GM12865 (cell line): ENCODE measurements at places on chromosomes 5 and 9.

GRCh38 chr5:170390472-170390871 lies 1.3 kb upstream of the KCNMB1 start:
- DNase-seq = peak; percentile 62

GRCh38 chr5:10364186-10364689 lies 10.7 kb downstream of the MARCHF6 start:
- DNase-seq = peak; percentile 41

DNA sequence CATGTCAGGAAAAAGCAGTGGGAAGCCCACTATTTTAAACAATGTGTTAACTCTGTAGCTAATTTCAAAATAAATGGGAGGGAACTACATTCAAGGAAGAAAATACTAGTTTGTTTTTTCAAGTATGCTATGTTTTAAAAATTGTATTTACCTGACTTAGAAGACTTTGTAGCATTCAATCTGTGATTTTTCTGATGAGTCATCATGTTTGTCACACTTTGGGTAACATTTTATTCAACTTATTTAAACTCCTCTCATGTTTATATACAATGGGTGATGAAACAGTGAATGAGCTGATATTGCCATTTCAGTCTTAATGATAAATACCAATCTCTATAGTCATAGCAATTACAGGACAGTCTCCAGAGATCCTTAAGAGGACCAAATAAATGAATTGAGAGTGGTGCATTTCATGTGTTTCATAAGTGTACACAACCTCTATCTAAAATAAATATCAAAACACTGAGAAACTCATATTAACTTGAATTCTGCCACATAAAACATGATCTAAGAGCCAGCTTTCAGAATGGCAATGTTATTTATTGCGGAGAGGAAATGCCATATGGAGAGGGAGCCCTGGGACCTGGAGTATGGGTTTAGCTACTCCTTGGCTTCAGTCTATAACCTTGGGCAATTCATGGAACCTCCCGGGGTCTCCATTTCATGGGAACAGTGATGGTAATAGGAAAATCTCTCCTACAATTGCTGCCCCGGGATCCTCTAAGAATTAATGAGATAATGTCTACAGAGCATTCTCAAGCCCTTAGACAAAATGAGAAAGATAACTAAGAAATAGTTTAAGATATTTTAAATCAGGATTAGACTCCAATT lies 913.9 kb downstream of the TLE4 start:
- no peak for DNase-seq

- no peak for DNase-seq
Observed at GRCh38 chr9:20319641-20320337, 302.5 kb downstream of the MLLT3 start.

DNA sequence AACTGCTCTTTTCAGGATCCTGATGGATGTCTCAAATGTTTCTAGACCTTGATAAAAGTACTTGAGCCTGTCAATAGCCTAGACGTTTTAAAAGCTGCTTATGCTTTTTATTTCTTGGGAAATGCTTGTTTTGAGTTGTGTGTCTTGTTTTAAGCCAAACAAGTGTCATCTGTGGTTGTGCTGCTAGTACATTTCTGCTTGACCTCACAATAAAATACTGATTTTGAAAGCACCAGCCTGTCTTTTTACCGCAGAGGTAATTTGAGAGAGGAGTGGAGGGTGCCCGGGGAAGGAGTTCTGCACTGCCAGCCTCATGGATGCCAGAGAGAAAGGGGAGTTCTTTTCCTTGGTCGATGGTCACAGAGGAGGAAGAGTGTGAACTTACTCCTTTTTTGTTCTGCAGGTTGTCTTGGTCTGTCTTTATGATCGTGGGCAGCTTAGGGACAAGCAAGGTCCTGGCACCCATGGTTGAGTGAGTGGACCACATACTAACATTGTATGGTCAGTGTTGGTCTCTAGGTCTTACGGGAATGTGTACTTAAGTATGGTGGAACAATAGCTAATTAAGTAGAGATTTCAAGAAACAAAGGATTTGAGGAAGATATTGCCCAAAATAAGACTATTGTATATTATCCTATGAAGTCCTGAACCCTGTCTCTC lies 61.0 kb downstream of the TRIO start:
- DNase-seq = peak; percentile 45

- no peak for DNase-seq
Observed at GRCh38 chr5:175685701-175686350, 28.0 kb downstream of the HRH2 start.

DNA sequence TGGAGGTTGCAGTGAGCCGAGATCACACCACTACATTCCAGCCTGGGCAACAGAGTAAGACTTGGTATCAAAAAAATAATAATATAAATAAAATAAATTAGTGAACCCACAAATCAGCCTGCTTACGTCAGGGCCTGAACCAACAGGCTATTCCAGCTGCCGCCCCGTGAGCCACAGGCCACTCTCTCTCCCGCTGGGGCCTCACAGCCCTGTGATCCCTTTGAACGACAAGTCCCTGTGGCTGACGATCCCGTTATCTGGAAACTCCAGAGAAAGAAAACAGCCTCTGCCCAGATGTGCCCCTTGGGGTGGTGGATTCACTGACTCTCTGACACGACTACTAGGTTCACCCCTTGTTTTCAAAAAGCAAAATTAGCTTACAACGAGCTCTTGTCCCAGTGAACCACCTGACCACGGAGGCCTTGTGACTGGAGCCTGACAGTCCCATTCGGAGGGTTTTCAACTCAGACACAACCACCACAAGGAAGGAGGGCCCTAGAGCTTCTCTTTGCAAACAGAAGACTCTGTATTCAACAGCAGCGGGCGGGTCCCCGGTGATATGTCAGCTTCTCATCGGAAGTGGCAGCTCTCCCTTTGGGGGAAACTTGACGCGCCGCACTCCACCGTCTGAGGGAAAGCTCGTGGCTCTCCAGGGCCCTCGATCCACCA lies 4.4 kb upstream of the DIPK1B start:
- no peak for DNase-seq

DNA sequence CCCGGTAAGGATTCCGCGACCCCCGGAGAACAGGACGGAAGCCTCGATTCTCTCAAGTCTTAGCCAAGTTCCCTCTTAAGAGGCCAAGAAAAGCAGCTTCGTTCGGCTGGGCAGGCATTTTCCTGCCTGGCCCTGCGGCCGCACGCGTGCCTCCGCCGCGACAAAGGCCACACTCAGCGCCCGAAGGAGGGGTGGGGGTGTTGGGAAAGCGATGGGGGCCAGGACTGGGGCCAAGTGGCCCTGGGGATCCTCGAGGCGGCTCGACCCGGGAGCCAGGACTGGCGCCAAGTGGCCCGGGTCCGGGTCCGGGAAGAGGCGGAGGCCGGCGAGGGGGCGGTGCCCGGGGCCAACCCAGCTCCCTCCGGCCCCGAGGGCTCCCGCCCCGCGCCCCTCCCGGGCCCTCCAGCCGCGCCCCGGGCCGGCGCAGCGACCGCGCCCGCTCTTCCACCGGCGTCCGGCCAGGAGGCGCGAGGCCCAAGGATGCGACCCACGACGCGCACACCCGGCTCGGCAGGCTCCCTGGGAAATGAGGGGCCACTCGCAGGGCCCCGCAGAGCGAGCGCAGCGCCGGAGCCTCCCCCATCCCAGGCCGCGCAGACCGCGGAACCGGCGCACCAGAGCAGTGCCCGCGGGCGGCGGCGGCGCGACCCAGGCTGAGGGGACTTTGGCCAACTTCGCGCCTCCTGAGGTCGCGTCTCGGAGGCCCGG lies 756 bp downstream of the VAV2 start:
- no peak for DNase-seq

DNA sequence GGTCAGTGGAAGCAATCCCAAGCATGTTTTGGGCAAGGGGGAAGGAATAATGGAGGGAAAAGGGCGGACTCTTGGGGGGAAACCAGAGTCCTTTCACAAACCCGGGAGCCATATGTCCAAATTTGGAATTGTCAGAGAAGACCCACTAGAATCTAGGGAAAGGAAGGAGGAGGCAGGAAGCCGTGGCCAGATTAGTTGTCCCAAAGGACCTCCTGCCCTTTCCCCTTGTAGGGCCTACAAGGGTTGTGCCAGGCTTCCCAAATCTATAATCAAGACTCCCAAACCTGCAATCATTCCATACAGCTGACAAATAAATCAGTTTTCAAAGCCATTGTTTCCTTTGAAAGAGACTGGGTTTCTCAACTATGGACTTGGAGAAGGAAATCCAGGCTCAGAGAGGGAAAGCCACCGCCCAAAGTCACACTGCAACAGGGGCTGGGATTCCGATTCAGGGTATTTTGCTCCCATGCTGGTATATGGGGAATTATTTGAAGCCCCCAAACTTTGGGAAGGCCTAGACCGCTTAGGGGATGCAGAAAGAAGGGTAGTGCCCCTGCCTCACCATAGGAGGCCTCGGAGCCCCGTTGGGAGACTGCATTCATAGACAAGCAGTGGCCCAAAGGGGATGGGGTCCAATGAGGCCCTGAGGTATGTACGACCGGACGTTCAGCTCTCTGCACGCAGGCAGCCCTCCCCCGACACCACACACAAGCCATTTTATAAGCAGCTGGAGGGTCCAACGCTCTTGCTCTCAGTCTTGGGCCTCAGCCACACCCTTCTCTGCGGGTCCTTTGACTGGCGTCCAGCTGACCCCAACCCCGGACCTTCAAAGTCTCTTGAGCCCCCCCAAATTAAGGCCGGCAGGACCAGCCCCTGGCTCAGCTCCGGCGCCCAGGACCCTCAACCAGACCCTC lies 815 bp downstream of the ANXA6 start:
- DNase-seq = peak; percentile 80

DNA sequence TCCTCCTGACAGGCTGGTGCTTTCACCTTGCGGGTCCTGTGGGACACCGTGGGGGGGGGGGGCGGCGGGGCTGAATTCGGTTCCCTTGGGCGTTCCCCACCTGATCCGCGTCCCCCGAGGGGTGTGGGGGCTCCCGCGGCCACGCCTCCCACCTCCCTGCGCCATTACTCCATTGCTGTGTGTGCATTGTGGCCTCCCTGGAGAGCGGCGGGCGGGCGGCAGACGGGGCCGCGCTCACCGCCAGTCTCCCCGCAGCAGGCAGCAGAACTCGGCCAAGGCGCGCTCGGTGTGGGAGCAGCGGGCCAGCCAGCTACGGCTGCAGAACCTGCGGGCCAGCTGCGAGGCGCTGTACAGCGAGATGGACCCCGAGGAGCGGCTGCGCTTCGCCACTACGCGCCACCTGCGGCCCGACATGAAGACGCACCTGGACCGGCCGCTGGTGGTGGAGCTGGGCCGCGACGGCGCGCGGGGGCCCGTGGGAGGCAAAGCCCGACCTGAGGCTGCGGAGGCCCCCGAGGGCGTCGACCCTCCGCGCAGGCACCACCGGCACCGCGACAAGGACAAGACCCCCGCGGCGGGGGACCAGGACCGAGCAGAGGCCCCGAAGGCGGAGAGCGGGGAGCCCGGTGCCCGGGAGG lies 145.3 kb downstream of the CACNA1B start:
- DNase-seq = no peak

GRCh38 chr5:179240561-179240960 lies 104.7 kb downstream of the ADAMTS2 start:
- no peak for DNase-seq

DNA sequence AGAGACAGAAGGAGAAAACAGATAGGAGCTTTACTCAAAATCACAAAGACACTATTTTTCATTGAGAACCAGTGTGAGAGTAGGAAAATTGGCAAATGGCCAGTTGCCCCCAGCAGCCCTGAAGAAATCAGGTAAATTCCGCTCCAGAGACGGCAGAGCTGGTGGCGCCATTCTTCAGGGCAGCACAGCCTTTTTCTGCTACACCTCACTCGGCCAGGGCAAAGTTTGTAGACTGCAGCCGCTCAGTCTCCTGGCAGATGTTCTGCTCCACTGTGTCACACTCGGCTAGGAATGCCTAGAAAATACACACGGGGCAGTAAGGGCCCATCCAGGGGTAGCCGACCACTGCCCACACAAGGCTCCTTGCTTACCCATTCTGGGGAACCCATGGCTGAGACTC lies 9.5 kb downstream of the BAG1 start:
- no peak for DNase-seq

- no peak for DNase-seq
Observed at GRCh38 chr9:70478963-70479641, 64.6 kb upstream of the KLF9 start.

- no peak for DNase-seq
Observed at GRCh38 chr9:132162764-132163456, 1.1 kb downstream of the NTNG2 start.

DNA sequence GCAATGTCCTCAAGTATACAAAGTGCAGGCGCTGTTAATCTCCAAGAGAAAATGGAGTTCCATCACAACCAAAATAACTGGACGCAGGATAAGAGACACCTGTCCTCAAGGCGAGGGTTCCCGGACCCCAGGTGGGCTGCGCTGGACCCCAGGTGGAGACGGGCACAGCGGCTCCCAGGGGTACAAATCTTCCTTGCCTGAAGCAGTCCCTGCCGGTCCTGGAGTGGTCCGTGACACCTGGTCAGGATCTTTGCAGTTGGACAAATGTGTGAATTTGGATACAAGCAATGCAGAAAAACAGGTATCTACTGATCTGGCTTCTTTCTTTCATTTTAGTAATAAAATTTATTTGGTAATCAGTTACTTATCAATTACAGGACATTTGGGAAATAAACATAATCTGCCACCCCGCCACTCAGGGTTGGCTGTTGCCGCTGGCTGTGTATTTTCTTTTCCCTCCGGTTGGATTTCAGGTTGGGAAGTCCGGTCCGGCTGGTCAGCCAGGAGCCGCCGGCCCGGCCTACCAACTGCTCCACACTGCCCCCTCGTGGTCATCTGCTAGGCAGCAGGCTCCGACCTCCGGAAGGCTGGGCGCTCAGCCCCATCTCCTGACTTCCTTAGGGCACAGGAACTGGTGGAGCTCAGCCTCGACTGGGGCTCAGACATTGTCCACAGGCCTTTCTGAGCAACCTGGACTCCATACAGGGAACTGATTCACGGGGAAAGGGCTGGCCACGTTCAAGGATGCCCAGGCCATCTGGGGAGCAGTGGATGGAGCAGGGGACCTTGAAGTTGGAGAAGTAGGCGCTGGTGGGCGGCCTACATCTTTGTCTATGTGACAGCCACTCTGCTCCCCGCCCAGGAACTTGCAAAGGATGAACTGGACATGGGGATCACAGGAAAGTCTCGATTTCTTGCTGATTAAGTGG lies 43.4 kb downstream of the NXNL2 start:
- DNase-seq = peak; percentile 69

DNA sequence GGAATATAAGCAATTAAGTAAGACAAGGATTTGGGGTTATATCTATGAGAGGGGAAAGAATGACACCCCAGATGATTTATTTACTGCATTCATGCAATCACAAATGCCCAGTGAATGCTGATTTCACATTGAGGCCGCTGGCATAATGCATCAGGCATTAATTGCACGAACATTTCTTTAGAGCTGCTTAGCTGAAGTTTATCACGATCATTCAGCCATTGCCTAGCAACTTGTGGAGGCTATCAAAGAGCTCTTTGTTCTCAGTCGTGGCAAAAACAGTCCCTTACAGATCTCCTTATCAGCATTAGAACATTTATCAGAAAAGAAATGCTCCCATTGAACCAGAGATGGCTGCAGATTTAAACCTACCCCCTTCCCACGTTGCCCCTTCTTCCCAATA lies 88.7 kb upstream of the PRRC1 start:
- no peak for DNase-seq

GRCh38 chr9:130820135-130820738 lies 14.8 kb upstream of the ABL1 start:
- no peak for DNase-seq
